ENCODE measurements at places on chromosomes 16 and 17. TPM values are rescaled to one million over a fixed set of nuclear protein-coding genes. Genes with fewer than 3 reads are reported as not detected.

TOP3A gene
- polyA plus RNA-seq = 14.4 TPM

CCDC154 gene
- 0.41 TPM for polyA plus RNA-seq

ADAD2 gene
- not detected for polyA plus RNA-seq

PRR35 gene
- not detected for polyA plus RNA-seq

TBC1D3 gene
- polyA plus RNA-seq = not detected

CDRT15 gene
- polyA plus RNA-seq = not detected

ZG16B gene
- 0.47 TPM for polyA plus RNA-seq

SLC52A1 gene
- 0.55 TPM for polyA plus RNA-seq

G6PC1 gene
- polyA plus RNA-seq = not detected

ZNF48 gene
- 8.8 TPM for polyA plus RNA-seq

CAPNS2 gene
- polyA plus RNA-seq = 0.24 TPM

RASD1 gene
- 0.43 TPM for polyA plus RNA-seq

CHST4 gene
- polyA plus RNA-seq = 0.08 TPM

IGFBP4 gene
- 128 TPM for polyA plus RNA-seq

DNA sequence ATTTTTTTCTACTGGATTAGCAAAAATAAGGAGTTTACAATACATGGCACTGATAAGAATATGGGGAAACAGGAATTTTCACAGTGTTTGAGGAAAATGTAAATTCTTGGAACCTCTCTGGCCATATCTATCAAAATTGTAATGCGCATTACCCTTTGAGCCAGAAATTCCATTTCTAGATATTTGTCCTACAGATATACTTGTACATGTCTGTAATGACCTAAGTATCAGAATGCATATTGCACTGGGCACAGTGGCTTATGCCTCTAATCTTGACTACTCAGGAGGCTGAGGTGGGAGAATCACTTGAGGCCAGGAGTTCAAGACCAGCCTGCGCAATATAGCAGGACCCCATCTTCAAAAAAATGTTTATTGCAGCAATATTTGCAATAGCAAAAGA is 25.8 kb upstream of the HAS3 start:
- DNase-seq = no peak

- DNase-seq = no peak
Observed at GRCh38 chr16:85120006-85120340, 7.7 kb upstream of the CIBAR2 start.

GRCh38 chr17:81902653-81903414 is 796 bp downstream of the NPB start:
- peak; percentile 51 for DNase-seq

DNA sequence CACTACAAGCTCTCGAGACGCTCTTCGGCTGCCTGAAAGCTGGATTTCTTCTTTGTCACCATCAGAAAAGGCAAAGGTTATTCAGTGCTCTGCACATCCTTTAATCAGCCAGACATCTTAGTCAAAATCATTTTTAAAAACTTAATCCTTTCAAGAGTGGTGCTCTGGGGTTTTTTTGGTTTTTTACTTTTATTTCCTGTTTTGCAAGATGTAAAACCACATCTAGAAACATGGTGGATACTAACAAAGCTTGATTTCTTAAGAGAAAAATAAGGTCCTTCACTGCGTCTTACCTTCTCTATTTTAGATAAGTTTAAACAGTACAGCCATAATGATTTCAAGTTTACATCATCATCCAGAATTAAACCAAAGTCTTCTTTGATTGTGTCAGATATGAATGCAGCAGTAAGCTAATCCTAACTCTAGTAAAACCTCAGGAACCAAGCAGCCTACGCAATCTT is 6.3 kb downstream of the ANKRD11 start:
- DNase-seq = no peak

DNA sequence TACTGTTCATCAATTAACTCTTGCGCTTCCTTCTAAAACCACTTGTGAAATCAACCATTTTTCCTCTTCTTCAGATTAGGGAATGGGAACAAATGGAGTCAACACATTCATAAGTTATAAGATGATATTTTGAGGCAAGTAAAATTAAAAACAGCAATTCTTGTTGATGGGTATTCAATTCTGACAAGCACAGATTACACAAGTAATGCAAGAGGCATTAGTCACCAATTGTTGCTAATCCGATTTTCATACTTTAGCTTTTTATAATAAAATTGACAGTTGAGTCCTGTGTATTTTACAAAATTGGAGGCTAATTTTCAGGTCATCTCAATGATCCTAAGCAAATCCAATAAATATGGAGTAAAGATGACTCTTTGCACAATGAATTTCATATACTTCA is 918.4 kb upstream of the SOX9 start:
- no peak for DNase-seq

DNA sequence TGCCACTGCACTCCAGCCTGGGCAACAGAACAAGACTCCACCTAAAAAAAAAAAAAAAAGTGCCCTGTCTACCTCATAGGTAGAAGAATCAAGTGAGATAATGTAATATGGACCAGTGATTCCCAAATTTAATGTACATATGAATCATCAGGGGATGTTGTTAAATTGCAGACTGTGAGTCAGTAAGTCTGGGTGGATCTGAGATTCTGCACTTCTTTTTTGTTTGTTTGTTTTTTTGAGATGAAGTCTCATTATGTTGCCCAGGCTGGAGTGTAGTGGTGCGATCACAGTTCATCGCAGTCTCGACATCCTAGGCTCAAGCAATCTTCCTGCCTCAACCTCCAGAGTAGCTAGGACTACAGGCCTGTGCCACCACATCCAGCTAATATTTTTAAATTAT is 31.6 kb downstream of the HOXB1 start:
- no peak for DNase-seq

DNA sequence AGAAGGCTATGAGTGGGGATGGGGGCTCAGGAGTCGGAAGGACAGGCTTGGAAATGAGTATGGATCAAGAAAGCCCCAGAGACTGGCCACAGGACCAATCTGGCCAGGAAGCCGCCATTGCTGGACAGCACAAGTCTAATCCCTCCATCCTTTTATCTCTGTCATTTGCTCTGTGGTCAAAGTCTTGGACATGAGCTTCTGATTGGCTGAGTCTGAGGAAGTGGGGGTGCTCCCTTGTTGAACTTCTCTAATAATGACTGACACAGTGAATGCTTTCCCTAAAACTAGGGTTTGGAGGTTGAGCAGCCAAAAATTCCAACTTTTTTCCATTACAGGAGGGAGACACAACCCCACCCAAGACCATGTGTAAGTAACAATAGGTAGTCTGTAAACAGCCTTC is 97.4 kb downstream of the MARF1 start:
- DNase-seq = no peak

DNA sequence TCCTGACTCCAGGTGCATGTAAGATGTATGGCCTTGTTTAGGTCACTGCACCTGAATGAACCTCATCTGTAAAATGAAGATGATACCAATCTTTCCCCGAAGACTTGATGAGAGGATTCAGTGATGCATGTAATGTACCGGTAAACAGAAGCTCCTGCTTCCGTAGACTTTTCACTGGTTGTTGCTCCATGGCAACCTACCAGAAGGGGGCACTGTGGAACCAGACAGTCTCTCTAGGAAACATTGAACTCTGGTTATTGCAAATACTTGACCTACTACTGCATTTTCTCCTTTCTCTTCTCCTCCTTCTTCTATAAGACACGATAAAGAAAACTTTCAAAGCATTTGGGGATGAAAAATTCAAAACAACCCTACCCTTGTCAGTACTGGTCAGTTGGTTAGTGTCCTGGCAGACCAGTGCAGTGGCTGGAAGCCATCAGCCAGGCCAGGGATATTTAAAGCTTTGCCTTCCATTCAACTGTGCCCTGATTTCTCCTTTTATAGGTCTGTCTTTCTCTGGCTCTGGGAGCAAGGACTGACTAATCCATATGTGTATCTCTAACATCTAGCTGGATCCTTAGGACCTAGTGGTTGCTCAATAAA is 667.4 kb upstream of the SALL1 start:
- DNase-seq = peak; percentile 28

GRCh38 chr17:79443026-79443425 is 167.8 kb downstream of the RBFOX3 start:
- no peak for DNase-seq

- no peak for DNase-seq
Observed at GRCh38 chr16:13660807-13661206, 259.1 kb upstream of the ERCC4 start.

GRCh38 chr16:87333101-87333500 is 15.9 kb upstream of the C16orf95 start:
- no peak for DNase-seq

- peak; percentile 51 for DNase-seq
Observed at GRCh38 chr16:57262841-57263540, 17.9 kb downstream of the ARL2BP start.

DNA sequence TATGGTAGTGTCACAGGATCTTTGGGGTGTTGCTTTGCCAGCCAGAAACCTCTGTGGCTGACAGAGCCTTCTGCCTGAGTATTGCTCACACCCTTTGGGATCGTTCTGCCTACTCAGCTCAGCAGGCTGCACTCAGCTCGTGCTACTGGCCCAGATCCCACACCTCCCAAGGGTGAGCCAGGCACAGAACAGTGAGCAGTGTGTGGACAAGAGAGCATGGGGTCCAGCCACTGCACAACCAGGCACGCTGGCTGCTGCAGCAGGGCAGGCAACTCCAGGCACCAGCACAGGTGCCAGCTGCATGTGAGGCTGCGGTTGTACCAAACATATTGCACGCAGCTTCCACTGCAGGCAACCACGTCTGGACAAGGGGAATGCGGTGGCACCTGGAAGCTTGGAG is 84.9 kb downstream of the CYB561 start:
- DNase-seq = no peak

DNA sequence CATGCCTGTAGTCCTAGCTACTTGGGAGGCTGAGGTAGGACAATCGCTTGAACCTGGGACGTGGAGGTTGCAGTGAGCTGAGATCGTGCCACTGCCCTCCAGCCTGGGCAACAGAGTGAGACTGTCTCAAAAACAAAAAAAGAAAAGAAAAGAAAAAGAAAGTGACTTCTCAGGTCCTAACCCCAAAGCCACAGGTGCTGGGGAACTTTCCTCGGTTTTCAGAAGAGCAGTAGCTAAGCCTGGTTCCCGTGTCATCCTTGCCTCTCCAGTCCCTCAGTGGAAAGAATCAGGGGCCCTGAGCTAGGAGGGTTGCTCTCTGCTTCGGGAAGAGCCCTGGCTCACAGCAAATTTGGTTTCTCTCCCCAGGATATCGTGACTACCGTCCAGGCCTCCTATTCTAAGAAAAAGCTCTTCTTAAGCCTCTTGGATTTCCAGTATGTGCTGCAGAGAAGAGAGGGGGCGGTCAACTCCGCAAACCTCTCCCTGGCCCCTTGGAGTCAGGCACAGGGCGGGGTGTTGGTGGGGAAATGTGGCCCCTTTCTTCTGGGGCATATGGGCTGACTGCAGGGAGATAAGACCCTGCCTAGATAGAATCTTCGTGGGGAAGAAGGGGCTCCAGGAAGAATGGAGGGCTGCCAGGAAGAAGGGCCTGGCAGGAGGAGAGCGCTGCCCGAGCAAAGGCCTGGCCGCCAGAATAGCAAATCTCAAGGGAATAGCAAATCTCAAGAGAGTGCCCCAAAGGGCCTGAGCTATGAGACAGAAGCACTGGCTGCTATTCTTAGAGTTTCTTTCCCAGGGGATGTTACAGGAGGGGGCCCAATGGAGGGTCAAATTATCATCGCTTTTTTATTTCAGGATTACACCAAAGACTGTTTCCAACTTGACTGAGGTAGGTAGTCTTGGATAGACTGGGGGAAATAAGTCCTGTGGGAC is 8.3 kb upstream of the NLRC5 start:
- no peak for DNase-seq

GRCh38 chr17:78442648-78443218 is 64.3 kb downstream of the PGS1 start:
- no peak for DNase-seq

DNA sequence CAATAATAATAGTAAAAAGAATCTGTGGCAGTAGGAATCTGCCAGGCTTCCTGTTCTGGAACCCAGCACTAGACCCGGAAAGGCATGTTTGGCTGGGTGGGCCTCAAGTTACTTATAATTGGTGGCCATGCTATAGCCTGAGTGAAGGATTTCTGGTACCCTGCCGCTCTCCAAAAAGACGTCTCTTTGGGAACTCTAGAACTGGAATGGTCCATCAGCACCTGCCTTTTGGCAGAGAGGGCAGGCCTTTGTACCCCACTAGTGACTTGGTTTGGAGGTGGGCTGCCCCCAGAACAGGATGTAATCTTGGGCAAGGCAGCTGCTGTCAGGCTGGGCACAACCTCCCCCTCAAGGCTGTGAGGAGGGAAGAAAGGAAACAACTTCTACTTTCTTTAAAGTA is 29.3 kb upstream of the ST6GALNAC1 start:
- no peak for DNase-seq

- DNase-seq = no peak
Observed at GRCh38 chr17:20944014-20944865, 98.6 kb downstream of the USP22 start.

- no peak for DNase-seq
Observed at GRCh38 chr17:32331243-32332040, 10.5 kb downstream of the C17orf75 start.

GRCh38 chr17:68383443-68384321 is 73.6 kb downstream of the WIPI1 start:
- DNase-seq = no peak

DNA sequence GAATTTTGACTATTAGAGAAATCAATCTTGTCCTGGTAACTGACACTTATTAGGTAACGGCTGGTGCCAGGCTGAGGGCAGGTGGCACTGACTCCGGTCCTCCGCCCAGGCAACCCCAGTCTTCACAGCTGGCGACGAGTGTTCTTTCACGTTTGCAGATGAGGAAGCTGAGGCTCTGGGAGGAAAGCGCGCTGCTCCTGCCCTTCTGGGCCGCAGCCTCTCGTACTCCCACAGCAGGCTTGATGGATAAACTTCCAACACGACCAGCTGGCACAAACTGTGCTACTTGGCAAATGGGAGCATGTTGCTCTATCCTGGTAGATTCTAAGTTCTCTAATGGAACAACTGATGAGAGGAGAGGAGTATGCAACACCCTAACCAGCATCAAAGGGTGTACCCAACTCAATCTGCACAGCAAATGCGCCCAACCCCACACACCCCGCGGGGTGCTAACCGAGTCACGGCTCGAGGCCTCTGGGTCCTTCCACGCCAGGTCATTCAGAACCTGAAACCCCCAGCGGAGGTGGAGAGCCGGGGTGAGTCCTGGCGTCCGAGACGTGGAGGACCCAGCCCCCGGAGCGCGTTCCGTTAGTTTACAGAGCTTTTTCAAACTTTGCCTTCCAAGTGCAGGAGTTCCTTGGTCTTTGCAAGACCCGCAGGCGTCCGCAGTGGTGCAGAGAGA is 477 bp upstream of the SLC47A1 start:
- no peak for DNase-seq

- DNase-seq = no peak
Observed at GRCh38 chr17:81582341-81582740, 30.2 kb upstream of the FAAP100 start.

Data from SK-N-SH (cell line).